ENCODE measurements at places on chromosomes 3 and 15.

DNA sequence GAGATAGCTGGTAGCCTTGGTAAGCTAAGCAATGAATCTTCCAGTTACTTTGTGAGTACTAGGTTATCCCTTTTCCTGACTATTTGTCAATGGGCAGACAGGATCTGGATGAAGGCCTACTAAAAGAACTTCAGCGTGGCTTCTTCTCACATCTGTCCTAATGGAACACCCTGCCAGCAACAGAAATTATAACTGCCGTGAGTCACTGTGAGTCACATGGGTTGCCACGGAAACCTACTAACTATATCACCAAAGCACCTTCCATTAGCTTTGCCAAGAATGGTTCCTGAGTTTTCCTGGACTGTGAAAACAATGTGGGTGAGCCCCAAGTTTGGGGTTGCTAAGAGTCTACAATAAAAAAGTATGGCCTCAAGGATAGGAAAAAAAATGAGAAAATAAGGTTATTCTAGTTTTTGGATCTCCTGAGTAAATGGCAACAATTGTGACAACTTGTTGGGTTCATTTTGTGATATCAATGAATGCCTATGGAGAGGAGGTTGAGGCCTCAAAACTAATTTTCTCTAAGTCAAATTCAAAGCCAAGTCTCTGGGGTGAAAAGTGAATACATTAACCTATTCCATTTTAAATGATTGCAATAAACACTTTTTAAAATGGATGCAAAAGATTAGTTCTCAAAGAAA is 195.1 kb upstream of the ICE2 start:
- no peak for DNase-seq

DNA sequence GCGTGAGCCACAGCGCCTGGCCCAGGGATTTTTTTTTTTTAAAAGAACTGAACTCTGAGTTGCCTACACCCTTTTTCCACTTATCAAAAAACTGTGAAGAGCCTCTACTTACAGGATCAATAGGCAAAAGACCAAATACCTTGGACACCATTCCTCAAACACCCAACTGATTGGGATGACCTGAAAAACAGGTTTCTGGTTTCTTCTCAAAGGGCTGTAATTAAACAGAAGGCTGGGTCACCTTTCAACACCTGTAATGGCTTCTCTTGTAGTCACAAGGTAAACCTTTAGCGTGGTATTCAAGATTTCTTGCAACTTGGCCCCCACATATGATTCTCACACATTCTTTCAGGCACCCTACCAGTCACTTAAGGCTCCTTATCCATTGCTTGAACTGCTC is 38.4 kb upstream of the PLXND1 start:
- DNase-seq = no peak

DNA sequence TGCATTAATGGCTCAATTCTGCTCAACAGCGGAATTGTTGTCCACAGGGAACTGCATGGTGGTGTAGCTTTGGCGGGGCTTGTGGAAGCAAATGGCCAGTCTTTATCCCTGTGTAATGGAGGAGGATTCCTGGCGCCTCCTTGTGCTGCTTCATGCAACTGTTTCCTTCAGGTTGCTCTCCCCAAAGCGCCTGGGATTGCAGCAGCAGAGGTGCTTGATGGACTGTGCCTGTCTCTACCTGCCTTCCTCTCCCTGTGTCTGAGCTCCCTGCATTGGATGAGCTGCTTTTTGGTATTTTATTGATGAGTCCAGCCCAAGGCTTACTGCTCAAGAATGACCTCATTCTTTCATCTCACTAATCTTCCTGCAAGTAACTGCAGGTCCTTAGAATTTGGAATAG is 72.9 kb upstream of the NDN start:
- no peak for DNase-seq

- no peak for DNase-seq
These were observed 21.4 kb downstream of the ACKR2 start for GRCh38 chr3:42830437-42831320.

DNA sequence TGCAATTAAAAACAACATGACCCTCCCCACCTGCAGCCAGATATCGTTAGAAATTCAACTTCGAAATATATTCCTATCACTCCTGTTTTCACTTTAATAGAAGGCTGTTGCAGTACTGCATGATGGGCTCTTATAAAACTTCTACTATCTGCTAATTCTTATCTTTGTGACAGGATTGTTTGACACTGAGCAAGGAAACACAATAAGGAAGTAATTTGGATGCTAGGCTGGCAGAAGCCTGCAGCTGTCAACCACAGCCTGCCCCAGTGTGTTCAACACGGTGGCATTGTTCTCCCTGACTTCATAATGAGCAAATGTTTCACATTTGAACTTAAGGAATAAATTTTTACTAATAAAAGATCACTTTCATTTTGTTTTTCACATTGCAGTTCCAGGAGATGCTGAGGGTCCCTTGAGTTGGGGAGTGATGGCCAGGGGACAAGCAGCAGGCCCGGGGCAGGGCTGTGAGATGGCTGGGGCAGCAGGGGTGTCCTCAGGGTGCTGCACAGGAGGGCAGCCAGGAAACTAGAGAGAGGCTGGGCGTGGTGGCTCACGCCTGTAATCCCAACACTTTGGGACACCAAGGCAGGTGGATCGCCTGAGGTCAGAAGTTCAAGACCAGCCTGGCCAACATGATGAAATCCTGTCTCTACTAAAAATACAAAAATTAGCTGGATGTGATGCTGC is 64.8 kb upstream of the SEC61A1 start:
- no peak for DNase-seq

GRCh38 chr3:69938061-69938460 is 61.5 kb upstream of the SAMMSON start:
- no peak for DNase-seq

DNA sequence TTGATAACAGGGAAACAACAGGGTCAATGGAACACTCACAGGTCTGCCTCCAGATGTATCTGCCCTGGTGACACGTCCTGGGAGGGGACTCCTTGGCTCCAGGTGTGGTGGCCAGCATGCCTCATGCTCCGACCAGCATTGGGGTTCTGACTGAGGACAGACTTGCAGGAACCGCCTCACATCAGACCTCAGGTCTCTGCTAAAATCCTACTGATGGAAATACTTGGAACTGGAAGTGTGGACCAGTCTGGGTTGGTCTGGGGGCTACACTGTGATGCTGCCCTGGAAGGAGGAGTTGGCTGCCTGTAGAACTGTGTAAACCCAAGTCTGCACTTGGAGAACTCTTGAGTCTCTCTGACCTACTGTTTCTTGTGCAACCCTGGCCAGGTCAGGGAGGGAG is 17.1 kb upstream of the KY start:
- no peak for DNase-seq

GRCh38 chr3:123064914-123065313 is 1.9 kb upstream of the PDIA5 start:
- no peak for DNase-seq

DNA sequence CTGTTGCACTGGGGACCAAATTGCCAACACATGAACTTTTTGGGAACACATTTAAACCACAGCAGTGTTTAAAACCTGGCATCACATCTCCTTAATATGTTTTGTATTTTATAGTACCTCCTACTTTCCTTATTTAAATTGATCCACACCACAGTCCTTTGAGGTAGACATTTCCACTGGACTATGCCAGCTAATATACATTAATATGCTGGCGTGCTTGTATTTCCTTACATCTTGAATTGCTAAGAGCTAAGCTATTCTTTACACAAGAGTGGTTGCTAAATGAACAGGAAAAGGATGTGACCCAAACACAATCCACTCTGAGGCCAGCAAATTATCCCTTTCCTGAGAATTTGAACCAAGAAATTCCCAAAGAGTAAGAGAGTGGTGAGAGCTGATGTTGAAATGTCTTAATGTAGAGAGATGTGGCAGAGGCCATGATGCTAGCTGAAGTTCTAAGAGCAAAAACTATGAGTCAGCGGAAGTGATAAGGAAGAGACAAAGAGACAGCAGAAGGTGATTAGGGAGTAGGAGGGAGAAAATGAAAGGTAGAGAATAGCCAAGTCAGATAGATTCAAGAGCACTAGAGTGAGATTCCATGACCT is 131.2 kb downstream of the CD47 start:
- DNase-seq = no peak

DNA sequence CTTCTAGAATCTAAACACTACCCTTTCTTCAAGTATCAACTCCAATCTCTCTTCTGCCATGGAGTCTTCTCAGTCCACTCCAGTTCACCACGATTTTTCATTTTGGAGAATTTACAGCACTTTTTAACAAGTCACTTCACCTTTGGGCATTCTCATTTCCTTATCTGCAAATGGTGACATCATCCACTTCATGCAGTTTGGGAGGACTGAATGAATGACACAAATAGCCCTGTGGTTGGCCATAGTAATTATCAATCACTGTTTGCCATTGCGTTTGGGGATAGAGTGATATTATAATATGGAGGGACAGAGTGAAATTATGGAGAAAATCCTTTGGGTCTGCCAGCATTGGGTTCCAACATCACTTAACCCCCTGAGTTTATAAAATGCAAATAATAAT is 38.0 kb upstream of the TM4SF1 start:
- no peak for DNase-seq

GRCh38 chr3:55571913-55572312 is 84.8 kb upstream of the WNT5A start:
- DNase-seq = no peak

DNA sequence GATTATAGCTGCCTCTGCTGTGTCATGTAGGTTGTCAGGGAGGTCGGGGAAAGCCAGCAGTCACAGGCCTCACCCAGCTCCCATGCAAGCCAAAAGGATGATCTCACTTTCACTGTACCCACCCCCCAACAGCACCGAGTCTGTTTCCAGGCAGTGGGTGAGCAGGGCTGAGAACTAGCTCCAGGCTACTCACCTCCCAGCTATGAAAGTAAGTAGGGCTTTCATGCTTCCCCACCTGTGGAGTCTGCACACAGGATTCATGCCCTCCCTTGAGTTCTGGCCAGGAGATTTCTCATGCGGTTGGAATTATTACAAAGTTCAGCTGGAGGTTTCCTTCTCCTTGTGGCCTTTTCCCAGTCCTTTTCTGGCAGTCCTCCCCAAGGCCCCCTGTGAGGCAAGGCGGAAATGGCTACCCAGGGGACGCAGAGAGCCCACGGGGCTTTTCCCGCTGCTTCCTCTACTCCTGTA is 356.2 kb downstream of the SV2B start:
- no peak for DNase-seq

DNA sequence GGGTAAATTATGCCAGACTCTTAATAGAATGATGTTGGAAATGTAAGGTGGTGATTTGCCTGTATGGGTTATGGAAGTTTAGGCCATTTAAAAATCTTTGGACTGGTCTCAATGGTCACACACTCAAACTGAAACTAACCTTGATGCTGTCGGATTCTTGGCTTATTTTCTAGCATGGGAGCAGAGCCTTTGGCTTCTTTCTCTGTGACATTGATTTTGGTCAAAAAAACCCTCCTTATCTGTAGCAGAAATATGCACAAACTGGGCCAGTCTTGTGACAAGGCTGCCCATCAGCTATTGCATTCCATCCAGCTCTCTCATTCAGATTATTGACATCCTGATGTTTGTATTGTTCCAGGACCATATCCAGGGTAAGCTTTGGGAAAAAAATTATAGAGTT is 35.9 kb downstream of the ARPP21 start:
- no peak for DNase-seq

DNA sequence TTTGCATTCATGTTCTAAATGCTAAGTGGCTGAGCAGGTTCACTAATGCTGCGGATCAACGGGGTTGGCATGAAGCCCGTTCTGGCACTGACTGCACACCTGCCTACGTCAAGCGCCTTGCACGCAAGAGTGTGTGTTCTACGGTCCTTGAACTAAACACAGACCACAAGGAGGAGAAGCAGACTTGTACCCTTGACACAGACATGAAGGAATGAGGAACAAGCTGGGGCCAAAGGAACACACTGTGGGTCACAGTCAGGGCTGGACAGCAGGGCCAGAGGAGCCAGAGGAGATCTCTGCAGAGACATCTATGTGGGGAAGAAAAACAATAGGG is 48.0 kb upstream of the LDHAL6B start:
- no peak for DNase-seq

GRCh38 chr3:80152692-80153091 is 384.9 kb upstream of the ROBO1 start:
- DNase-seq = no peak

DNA sequence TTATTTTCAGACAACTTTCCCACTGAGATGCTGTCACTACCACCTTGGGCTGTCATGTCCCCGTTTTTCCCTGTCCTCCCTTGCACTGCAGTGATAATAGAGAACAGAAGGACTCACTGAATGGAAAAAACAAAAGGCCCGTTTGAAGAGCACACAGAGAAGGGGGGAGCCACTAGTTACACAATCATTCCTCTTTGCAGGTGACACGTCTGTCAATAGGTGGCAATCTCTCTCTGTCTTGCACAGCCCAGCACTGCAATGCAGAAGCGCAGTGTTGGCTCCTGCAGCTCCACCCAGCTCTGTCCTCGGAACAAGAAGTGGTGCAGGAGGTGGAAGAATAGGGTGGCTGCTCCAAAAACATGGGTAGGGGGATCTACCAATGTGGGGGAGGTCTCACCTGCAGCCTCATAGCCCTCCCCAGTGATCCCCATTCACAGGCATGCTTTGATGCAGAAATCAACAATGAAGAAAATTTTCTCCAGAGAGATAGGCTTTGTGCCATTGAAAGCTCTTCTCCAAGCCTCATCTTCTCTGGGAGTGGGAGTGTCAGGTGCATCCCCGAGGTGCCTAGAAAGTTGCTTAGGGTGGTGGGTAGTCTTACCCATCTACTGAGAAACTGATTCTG is 31.8 kb downstream of the FSTL1 start:
- no peak for DNase-seq

DNA sequence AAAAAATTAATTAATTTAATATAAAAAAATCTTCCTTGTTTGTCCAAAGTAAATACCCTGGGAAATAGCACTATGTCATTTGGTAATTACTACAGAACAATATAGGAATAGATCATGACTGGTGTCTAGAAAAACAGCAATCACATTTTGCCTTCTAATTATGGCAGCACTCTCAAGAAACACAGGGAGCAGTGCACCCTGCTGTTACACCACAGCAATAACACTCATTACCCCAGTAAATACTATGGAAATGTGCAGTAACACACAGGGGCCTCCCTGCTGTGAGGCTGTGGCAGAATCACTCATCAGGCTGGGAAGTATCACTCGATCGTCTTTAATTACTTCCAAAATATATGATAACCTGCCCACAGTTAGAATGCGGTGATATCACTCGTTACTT is 646.0 kb downstream of the TUSC7 start:
- DNase-seq = no peak

GRCh38 chr3:170584585-170585007 is 1.3 kb downstream of the SLC7A14 start:
- peak; percentile 7 for DNase-seq

Data from T follicular helper cell (primary cell).